ENCODE measurements at places on chromosomes 2 and 18. TPM values are rescaled to one million over a fixed set of nuclear protein-coding genes. Genes with fewer than 3 reads are reported as not detected.

DNA sequence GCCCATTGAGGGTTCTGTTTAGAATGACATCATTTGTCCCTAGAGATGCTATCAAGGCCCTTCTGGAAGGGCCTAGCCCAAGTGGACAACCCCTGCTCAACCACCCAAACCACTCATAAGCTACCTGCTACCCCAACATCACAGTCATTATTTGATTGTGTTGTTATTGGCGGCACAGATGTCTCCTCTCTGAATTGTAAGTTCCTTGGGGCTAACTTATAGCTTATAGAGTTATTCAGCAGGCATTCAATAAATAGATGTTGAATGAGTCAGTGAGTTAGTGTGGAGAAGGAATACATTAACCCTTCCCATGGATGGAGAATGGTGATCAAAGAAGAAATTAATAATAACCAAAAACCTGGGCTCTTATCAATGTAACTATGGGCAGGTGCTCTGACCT lies 80.0 kb downstream of the ACAA2 start:
- no peak for DNase-seq

DNA sequence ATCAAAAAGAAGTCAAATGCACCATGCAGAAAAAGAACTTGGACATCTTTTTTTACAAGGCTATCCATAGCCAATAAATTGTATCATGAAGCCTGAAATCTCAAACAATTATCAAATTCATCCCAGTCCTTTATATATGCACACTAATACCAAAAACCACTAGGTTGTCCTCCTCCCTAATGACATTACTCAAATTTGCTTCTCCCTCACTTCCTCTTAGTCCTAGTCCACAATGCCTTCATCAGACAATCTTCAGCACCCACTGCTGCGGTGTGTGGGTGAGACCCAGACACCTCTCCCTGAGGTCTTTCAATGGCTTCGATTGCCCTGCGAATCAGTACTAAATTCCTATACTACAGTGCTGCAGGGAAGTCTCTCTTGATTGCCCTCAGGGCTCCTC lies 58.1 kb downstream of the CLASP1 start:
- no peak for DNase-seq

The SMAD7 gene
- total RNA-seq, result 2.0 TPM

- DNase-seq, result no peak
Observed at GRCh38 chr2:177692042-177692782, 299.6 kb downstream of the AGPS start.

DNA sequence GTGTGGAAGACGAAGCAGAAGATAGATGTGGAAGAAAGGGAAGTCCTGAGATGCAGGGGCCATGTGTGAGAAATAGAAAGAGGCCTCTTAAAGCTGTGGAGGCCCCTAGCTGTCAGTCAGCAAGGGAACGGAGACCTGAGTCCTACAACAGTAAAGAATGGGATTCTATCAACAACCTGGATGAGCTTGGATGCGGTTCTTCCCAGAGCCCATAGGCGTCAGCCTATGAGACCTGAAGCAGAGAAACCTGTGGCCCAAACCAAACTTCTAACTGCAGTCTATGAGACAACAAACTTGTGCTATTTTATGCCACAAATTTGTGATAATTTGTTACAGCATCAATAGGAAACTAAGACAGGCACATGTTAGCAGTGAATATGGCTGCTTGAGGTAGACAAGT lies 583.7 kb downstream of the ADCYAP1 start:
- no peak for DNase-seq

The ABHD1 gene
- total RNA-seq, result 0.82 TPM

GRCh38 chr2:217707131-217707611 lies 295.6 kb downstream of the TNS1 start:
- no peak for DNase-seq

- DNase-seq, result no peak
Observed at GRCh38 chr18:7939521-7939920, 372.4 kb downstream of the PTPRM start.

The ERFE gene
- total RNA-seq, result 2.6 TPM

DNA sequence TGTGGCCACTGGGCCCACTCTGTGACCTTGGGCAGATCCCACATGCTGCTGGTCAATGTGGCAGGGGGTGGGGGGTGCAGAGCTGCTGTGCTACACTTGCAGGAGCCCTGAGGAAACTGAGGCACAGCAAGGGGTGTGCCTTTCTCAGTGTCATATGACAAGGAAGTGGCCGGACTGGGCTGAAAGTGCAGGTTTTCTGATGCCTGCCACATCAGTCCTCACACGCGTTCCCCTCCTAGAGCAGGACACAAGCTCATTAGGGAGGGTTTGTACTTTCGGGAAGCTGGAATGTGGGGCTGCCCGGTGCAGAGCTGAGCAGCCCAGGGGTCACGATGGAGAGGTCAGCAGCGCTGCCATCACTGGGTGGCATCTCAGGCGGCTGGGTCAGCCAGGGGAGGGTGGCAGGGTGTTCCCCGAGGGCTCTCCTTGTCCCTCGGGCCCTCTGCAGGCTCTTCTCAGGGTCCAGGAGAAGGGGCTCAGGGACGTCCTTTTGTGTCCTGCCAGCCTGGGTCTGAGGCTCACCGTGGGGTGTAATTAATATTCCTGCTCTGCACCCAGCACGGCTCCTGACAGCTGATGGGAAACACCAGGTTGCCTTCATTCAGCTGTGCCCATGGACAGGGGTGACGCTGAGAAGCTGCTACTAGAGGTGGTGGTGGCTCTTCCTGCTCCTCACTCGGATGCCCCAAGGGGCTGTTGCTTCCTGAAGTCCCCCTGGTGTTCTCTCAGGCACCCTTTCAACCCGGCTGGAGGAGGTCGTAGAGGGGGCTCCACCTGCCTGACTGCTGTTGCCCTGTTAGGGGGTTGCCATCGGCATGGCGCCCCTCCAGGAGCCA lies 62.1 kb upstream of the HDAC4 start:
- DNase-seq, result no peak

DNA sequence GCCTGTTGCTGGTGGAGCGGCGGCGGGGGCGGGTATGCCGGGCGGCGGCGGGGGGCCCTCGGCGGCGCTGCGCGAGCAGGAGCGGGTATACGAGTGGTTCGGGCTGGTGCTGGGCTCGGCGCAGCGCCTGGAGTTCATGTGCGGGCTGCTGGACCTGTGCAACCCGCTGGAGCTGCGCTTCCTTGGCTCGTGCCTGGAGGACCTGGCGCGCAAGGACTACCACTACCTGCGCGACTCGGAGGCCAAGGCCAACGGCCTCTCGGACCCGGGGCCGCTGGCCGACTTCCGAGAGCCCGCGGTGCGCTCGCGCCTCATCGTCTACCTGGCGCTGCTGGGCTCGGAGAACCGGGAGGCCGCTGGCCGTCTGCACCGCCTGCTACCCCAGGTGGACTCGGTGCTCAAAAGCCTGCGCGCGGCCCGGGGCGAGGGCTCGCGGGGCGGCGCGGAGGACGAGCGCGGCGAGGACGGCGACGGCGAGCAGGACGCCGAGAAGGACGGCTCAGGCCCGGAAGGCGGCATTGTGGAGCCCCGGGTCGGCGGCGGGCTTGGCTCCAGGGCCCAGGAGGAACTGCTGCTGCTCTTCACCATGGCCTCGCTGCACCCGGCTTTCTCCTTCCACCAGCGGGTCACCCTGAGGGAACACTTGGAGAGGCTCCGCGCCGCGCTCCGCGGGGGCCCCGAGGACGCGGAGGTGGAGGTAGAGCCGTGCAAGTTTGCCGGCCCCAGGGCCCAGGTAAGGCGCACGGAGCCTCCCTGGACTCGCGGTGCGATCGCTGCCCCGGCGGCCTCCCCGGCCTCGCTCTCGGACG lies 1.0 kb downstream of the ZCCHC2 start:
- peak; percentile 37 for DNase-seq

GRCh38 chr2:167135706-167136105 lies 247.4 kb downstream of the XIRP2 start:
- no peak for DNase-seq

DNA sequence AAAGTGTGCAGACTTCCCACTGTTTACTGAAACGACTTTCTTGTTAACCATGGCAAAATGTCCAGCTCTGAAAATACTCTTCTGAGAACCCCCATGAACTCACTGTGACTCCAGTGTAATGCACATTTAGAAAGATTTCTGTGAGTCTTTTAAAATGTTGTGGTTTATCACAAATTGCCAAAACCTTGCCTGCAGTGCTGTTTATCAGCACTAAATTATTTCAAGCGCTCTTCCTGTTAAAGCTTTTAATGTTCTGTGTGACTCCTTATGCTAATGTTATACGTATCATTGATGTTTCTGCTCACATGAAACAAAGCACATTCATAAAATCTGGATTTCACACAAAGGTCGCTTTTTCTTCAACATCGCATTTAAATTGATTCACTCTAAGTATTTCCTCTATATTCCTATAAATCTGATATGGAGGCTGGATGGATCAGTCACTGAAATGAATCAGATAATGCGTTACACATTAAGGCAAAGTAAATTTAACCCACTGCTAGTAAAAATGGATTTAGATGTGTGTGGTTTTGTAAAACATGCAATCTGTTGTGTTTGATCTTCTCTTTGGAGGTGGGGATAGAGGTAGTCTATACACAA lies 521.2 kb downstream of the NYAP2 start:
- no peak for DNase-seq

DNA sequence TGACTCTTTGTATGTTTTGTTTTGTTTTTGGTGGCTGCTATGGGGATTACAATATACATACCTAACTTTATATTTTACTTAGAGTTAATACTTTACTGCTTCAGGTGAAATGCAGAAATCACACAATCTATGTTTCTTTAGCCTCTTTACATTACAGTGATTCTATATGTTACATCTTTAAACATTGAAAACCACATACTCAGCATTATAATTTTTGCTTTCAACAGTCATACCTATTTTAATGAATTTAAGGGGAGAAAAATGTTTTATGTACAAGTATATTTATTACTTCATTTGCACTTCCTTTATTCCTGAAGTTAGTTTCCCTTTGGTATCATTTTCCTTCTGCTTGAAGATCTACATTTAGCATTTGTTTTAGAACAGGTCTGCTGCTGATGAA lies 23.1 kb downstream of the FAM117B start:
- no peak for DNase-seq

- DNase-seq, result no peak
Observed at GRCh38 chr2:136496966-136497365, 268.4 kb upstream of the THSD7B start.

DNA sequence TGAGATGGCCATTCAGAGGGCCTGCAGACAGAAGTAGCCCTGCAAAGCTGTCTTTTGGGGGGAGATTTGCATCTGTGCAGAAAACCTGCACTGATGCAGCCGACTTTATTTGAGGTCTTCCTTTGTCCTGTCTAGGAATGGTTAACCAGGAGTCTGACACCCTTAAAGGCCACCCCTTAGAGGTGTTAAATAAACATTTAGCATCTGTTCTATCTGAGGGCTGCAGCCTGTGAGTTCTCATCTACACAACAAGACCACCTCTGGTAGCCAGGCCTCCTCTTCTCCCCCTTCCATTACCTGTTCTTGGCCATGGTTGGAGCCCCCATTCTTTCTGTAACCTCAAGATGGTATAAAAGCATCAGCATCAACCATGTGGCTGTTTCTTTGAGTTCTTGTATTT lies 214.4 kb upstream of the HS6ST1 start:
- DNase-seq, result no peak

- no peak for DNase-seq
Observed at GRCh38 chr2:230674966-230675672, 37.5 kb upstream of the CAB39 start.

DNA sequence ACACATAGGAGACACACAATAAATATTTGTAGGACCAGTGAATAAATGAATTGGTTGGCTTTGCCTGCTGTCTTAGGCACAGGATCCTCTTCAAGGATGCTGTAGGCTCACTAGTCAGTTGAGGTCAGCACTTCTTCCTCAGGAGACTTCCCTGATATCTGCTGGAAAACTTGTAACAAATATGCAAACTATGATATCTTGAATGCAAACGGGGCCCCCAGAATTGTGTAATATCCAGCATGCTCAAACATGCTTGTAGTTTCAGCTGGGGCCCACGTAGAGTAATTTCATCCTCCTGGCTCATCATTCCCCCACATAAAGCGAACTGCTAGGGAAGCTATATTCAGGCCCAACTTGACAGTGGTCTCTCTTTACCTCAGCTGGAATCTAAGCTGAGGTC lies 43.6 kb downstream of the POLE4 start:
- no peak for DNase-seq

- no peak for DNase-seq
Observed at GRCh38 chr18:35083174-35083712, 42.0 kb downstream of the MAPRE2 start.

DNA sequence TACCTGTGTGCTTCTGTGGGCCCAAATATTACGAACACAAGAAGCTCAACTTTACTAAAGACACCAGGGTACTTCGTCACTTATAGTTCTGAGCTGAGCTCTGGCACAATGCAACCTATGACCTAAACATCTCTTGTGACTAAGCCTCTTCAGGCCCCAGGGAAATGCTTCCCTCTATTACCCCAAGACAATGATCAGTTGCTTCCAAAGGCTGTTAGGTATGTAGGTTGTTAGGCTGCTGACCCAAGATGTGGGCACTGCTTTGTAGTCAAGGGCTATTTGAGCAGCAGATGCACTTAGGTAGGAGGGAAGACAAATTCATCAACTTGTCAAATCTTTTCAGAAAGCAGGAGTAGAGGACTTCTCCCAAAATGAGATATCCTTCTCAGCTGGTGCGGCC lies 640.1 kb downstream of the EPHA4 start:
- no peak for DNase-seq

DNA sequence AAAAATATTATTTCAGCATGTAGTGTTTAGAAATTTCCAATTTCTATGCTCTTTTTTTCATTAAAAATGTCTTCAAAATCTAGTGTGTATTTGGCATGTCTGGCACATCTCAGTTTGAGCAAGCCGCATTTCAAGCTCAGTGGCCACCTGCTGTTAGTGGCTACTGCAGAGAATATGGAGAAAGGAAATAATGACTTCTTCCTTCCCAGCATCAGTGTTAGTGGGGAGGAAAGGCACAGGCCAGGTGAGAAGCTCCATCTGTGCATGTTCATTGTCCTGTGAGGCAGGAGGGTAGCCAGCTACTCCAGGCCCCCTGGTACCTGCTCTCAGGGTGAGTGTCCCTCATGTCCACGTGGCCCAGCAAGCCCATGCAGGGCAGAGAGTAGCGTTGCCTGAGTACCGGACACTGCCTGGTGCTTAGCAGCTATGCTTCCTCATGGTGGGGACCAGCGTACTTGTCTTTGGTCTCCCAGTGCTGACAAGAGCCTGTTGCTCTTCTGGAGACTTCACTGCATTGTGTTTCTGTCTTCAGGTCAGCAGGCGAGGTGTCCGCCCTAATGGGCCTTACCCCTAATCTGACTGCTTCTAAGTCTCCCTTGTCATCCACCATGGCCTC lies 67.4 kb upstream of the CHMP1B start:
- no peak for DNase-seq
